ENCODE measurements at places on chromosomes 6 and 20.
A peak's percentile ranks its signal among the peaks of the same experiment; 100 is the strongest.

DNA sequence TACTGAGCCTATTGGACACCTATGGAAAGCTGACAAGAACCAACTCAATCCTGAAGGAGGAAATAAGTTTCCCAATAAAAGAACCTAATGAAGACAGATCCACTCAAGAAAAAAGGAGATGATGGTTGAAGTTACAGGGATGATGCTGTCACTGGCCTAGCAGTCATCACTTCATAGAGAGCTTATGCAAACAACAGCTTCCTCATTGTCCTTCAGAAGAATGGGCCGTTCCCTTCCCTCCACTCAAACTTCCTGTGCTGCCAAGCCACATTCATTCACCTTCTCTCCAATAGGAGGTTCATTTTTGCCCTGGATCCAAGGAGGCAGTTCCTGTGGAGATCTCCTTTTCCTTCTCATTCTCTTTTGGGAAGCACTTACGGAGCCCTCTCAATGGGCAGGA is 13.8 kb upstream of the PM20D2 start:
- DNase-seq, result peak; percentile 1

GRCh38 chr6:112501705-112502104 is 154.6 kb downstream of the RFPL4B start:
- no peak for DNase-seq

GRCh38 chr6:157759028-157759427 is 64.0 kb upstream of the SNX9 start:
- peak; percentile 30 for DNase-seq

DNA sequence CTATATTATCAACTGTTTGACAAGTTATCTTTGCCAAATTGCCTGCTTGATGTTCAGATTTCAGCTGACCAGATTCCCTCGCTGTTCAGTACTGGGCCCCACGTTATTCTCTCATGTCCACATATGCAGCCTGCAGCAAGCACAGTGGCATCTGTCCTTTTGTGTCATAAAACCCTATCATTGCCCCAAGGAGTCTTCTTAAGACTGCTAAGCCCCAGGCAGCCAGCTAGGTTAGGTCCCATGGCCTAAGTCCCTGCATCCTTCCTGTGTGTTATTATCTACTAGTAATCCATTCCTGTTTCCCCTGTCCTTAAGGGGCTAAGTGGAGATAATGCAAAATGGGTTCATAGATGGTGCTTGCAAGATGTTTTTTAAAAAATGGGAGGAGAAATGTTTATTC is 7.2 kb downstream of the KDM1B start:
- no peak for DNase-seq

GRCh38 chr6:152379423-152379822 is 257.7 kb downstream of the SYNE1 start:
- no peak for DNase-seq

DNA sequence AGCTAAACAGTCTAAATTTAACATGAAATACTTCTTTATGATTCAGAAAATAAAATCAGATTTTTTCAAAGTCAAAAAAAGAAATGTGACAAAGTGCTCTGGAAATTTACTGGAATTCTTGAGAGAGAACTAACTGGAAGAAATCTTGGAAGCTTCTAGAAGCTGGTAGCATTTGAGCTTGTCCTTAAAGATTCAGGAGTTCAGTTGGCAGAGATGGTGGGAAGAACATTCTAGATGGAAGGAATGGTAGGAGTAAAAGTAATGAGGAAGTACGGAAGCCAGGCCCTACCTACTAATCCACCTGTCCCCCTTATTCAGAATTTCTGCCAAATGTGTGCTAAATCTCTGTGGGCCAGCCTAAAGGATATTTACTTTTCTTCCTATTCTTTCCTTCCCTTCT is 21.2 kb downstream of the RALY start:
- no peak for DNase-seq
